ENCODE measurements at places on chromosomes 7 and 10. TPM values are rescaled to one million over a fixed set of nuclear protein-coding genes. Genes with fewer than 3 reads are reported as not detected.

THSD7A gene
- polyA plus RNA-seq: 0.42 TPM

- peaks cover 7% of the 10 kb centered on the region for H3K4me1 ChIP-seq
- H3K27me3 ChIP-seq: no peaks in the 10 kb centered on the region
- H3K27ac ChIP-seq: peak overlapping the region; percentile 79
- peak overlapping the region; percentile 79 for H3K4me3 ChIP-seq
Observed at GRCh38 chr10:22712956-22713852, 1.2 kb downstream of the PIP4K2A start.

GRCh38 chr10:24723788-24724380 lies at the start of gene ARHGAP21:
Gene ARHGAP21, minus strand, starts transcription at chr10:24723887. Its CDS starts 1,988 bp downstream, at chr10:24721899.
- H3K4me1 ChIP-seq: peaks cover 14% of the 10 kb centered on the region
- H3K4me3 ChIP-seq: peak within 1 kb of the TSS; percentile 62
- no peaks in the 10 kb centered on the region for H3K27me3 ChIP-seq
- DNase-seq: peak; percentile 63
- H3K36me3 ChIP-seq: no peaks in the 10 kb centered on the region
- H3K27ac ChIP-seq: peak within 1 kb of the TSS; percentile 97

DNA sequence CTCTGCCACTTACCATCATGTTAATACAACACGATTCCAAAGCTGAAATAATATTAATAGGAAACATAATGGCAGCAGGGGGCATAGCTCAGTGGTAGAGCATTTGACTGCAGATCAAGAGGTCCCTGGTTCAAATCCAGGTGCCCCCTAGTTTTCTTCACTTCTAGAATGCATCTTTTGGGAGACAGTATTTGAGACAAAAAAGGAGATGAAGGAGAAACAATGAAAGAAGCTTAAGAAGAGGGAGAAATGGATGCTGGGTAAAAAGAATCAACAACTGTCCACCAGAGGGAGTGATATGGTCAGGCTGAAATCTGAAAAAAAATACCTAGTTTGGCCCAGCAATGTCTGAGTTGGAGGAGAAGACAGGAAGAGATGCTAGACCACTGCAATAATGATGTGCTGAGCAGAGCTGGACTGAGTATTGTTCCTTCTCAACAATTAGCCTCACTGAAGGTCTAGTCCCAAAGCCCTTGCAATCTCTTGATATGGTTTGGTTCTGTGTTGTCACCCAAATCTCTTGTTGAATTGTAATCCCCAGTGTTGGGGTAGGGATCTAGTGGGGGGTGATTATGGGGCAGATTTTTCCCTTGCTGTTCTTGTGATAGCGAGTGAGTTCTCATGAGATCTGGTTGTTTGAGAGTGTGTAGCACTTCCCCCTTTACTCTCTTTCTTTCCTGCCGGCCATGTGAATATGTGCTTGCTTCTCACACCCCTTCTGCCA lies 48.3 kb downstream of the ZNF783 start:
- H3K27ac ChIP-seq: no peak overlapping the region
- no peaks in the 10 kb centered on the region for H3K36me3 ChIP-seq
- H3K4me3 ChIP-seq: no peak overlapping the region
- no peaks in the 10 kb centered on the region for H3K27me3 ChIP-seq

DNA sequence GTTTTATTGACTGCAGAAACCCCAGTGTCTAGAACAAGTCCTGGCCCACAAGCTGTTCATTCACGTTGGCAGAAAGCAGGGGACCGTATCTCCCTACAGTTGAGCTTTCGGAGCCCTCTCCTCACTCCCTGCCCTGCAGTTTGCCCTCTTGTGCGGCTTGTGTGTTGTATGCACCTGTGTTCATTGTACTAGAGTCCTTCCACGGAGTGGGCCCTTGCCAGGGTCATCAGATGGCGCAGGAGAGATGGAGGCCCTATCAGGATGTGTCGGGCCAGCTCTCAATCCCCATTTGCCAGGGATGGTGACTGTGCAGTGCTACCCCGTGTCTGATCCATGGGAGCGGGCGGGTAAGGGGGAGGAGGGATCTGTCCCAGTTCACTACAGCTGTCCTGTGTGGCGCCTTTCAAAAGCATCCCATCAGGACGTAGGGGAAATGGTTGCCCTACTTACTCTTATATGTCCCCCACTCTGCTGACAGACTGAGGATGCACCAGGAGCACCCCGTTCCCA lies 77.4 kb upstream of the PRR15 start:
- H3K4me1 ChIP-seq: no peaks in the 10 kb centered on the region
- no peak overlapping the region for H3K4me3 ChIP-seq
- H3K27ac ChIP-seq: no peak overlapping the region
- no peaks in the 10 kb centered on the region for H3K36me3 ChIP-seq
- H3K27me3 ChIP-seq: no peaks in the 10 kb centered on the region
- DNase-seq: no peak

GRCh38 chr7:155602156-155602555 lies 42.3 kb upstream of the RBM33 start:
- no peak for DNase-seq
- H3K27ac ChIP-seq: no peak overlapping the region
- H3K4me1 ChIP-seq: peaks cover 7% of the 10 kb centered on the region
- H3K4me3 ChIP-seq: no peak overlapping the region

- no peak for DNase-seq
- no peaks in the 10 kb centered on the region for H3K27me3 ChIP-seq
- no peak overlapping the region for H3K27ac ChIP-seq
- no peak overlapping the region for H3K4me3 ChIP-seq
Observed at GRCh38 chr7:127730658-127731276, 78.8 kb downstream of the SND1 start.

AKR1C1 gene
- polyA plus RNA-seq: 11.8 TPM

ERVW-1 gene
- not detected for polyA plus RNA-seq

GRCh38 chr7:47093320-47094234 lies 488.3 kb downstream of the TNS3 start:
- H3K27ac ChIP-seq: no peak overlapping the region
- no peak overlapping the region for H3K4me3 ChIP-seq
- H3K36me3 ChIP-seq: no peaks in the 10 kb centered on the region
- DNase-seq: no peak
- no peaks in the 10 kb centered on the region for H3K27me3 ChIP-seq

DNA sequence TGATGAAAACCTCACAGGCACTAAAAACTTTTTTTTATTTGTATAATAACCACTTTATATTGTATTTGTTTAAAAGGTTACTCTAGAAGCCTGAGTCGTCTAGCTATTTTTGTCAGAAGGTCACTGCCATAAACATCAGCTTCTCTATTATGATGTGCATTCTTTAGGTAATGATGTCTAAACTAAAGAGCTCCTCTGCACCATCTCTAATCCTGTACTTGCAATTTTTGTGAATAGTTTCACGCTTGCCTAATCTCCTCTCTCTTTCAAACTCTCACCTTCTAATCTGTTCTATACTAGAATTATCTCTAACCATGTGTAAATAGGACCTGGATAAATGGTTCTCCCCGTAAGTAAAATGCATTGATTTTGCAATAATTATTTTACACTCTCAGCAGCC lies 10.5 kb upstream of the CHUK start:
- no peak overlapping the region for H3K4me3 ChIP-seq
- no peaks in the 10 kb centered on the region for H3K4me1 ChIP-seq
- H3K27ac ChIP-seq: no peak overlapping the region
- H3K36me3 ChIP-seq: no peaks in the 10 kb centered on the region

GRCh38 chr10:53209944-53210611 lies 437.5 kb upstream of the MBL2 start:
- H3K27me3 ChIP-seq: no peaks in the 10 kb centered on the region
- no peak overlapping the region for H3K4me3 ChIP-seq
- H3K4me1 ChIP-seq: no peaks in the 10 kb centered on the region
- no peak overlapping the region for H3K27ac ChIP-seq

EBF3 gene
- 1.4 TPM for polyA plus RNA-seq

GRCh38 chr7:155483245-155483644 lies 25.3 kb downstream of the EN2 start:
- no peak overlapping the region for H3K4me3 ChIP-seq
- DNase-seq: no peak
- H3K4me1 ChIP-seq: no peaks in the 10 kb centered on the region
- H3K27me3 ChIP-seq: no peaks in the 10 kb centered on the region
- no peaks in the 10 kb centered on the region for H3K36me3 ChIP-seq

MINDY4 gene
- 4.3 TPM for polyA plus RNA-seq

DNA sequence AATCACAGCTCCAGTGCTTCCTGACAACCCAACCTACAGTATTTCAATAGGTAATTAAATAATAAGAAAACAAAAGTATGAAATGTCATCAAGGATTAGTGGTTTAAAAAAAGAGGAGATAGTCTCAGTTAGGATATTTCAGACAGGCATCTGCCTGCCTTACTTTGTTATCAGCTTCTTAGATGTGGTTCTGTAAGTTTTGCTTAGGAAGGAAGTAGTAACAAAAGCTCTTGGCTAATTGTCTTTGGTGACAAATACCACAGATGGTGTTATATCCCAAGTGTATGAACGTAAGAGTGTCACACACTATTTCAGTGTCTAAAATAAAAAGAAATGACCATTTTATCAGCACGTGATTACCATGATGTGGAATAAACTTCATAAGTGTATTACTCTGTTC lies 9.8 kb upstream of the ACTA2 start:
- H3K27me3 ChIP-seq: no peaks in the 10 kb centered on the region
- no peak overlapping the region for H3K27ac ChIP-seq
- H3K36me3 ChIP-seq: no peaks in the 10 kb centered on the region
- no peak for DNase-seq
- no peaks in the 10 kb centered on the region for H3K4me1 ChIP-seq

CDNF gene
- polyA plus RNA-seq: 4.2 TPM

GRCh38 chr7:75992083-75992755 lies 2.2 kb downstream of the TMEM120A start:
- no peak for DNase-seq
- H3K4me3 ChIP-seq: no peak overlapping the region
- H3K4me1 ChIP-seq: peaks cover 9% of the 10 kb centered on the region
- H3K27me3 ChIP-seq: no peaks in the 10 kb centered on the region
- H3K27ac ChIP-seq: peak overlapping the region; percentile 23

GRCh38 chr10:91976317-91977051 lies 52.9 kb downstream of the BTAF1 start:
- no peaks in the 10 kb centered on the region for H3K36me3 ChIP-seq
- H3K4me3 ChIP-seq: no peak overlapping the region
- no peaks in the 10 kb centered on the region for H3K27me3 ChIP-seq

TUBB8 gene
- polyA plus RNA-seq: 0.46 TPM

DNA sequence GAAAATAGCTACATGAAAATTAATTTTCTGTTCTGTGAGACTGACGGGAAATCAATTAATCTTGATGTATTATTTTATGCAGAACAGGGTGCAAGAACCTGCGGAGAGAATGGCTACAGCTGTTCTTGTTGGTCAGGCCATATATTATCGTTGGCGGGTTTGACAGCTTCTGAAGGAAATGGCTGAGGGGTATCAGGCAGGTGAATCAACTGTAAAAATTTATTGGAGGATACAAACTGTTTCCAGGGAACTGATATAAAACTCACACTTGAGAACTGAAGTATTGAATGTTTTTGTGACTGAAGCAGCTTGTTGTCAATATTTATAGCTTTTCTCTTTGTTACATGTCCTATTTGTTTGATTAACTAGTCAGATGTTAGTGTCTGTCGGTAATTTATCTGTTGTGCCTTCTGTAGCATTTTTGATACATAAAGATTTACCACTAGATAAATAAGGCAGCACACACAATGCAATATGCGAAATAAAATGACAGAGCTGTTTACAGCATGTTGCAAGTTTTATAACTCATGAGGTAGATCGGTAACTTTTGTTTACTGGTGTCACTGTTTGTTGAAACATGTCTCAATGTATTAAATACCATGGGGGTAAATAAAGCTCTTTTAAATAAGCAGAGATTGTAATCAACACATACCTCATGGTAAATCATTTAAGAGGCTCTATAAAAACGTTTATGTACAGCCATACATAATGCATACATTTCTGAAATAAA lies 308.2 kb downstream of the LRMDA start:
- no peaks in the 10 kb centered on the region for H3K4me1 ChIP-seq
- no peak for DNase-seq
- no peak overlapping the region for H3K4me3 ChIP-seq
- no peaks in the 10 kb centered on the region for H3K36me3 ChIP-seq
- H3K27ac ChIP-seq: no peak overlapping the region
- no peaks in the 10 kb centered on the region for H3K27me3 ChIP-seq

DNA sequence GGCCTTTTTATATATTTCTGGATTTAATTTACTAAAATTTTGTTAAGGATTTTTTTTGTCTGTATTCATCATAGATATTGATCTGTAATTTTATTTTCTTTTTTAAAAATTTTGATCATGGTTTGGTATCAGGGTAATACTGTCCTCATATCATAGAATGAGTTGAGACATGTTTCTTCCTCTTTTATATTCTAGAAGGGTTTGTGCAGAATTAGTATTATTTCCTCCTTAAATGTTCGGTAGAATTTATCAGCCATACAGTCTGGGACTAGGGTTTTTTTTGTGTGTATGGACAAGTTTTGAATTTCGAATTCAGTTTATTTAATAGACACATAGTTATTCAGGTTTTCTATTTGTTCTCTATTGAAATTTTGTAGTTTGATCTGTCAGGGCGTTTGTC lies 54.0 kb downstream of the SHOC2 start:
- no peak overlapping the region for H3K4me3 ChIP-seq
- no peaks in the 10 kb centered on the region for H3K27me3 ChIP-seq
- H3K36me3 ChIP-seq: no peaks in the 10 kb centered on the region
- no peak for DNase-seq
- peaks cover 19% of the 10 kb centered on the region for H3K4me1 ChIP-seq
- no peak overlapping the region for H3K27ac ChIP-seq

GRCh38 chr7:92645114-92646061 lies 55.2 kb upstream of the FAM133B start:
- H3K4me3 ChIP-seq: no peak overlapping the region
- H3K27ac ChIP-seq: no peak overlapping the region
- H3K27me3 ChIP-seq: no peaks in the 10 kb centered on the region
- DNase-seq: no peak

DNA sequence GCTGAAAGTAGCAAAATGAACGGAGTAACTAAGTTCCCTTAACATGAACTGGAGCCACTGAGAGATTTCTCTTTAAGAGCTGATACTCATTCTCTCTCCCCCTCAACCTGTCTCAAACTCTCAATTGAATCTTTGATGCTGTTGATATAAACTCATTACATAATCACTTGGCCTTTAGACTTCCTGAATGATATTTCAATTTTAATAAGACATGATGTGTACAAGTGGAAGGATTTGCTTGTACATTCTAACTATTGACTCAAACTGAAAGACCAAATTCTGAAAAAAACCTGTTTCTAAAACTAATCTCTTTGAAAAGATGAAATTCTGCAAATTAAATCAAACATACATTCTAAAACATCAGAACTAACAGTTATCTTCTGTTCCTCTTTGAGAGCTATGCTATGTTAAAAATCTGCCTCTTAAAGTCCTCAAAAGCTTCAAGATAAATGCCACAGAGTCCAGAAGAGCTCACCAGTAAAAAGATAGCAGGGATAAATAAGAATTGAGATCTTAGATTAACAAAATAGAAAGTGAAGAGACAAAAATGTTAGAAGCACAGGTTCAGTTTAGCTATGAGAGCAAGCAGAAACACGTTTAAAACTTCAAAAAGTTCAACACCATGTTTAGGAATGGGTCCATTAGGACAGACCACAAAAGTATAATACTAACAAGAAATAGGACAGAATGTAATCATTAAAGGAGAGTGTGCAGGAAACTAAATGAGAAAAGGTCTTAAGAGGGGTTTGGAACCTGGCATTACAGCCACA lies 46.1 kb downstream of the TNPO3 start:
- H3K4me1 ChIP-seq: no peaks in the 10 kb centered on the region
- H3K36me3 ChIP-seq: no peaks in the 10 kb centered on the region
- H3K4me3 ChIP-seq: no peak overlapping the region
- no peak overlapping the region for H3K27ac ChIP-seq
- H3K27me3 ChIP-seq: no peaks in the 10 kb centered on the region
